CD8-positive, alpha-beta memory T cell (primary cell): ENCODE measurements at places on chromosomes 4 and X.

DNA sequence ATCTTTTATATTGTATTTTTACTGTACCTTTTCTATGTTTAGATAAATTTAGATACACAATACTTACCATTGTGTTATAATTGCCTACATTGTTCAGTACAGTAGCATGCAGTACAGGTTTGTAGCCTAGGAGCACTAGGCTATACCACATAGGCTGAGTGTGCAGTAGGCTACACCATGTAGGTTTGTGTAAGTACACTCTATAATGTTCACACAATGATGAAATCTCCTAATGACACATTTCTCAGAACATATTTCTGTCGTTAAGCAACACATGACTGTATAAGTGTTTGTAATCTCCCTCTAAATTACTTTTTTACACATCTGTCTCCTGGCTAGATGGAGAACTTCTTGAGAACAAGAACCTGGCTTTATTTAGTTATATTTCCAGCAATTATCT is 40.3 kb downstream of the UCHL1 start:
- no peak for DNase-seq

DNA sequence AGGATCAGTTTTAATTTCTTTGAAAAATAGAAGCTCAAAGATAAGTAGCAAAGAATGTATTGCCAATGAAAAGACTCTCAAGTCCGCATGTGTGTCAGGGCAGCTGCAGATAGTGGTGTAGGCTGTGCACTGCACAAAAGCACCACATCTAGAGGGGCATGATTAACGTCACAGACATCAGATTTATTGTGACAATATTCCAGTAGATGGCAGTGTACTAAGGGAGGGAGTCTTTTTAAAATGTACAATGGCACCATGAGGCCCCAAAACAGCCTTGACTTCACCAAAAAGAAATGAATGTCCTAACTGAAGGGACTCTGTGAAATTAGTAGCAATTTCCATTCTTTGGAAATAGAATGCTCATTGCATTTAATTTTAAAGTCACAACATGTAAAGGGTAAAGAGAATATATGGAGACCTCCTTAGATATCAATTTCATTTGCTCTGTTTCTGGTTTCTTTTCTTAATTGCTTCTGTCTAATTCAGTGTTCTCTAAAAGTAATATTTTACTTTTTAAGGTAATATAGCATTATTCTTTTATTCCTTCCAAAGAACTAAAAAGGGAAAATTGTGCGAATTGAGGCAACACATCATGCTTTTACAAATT is 98.4 kb downstream of the ZNF827 start:
- DNase-seq = no peak

GRCh38 chr4:68434836-68435235 is 12.4 kb upstream of the TMPRSS11E start:
- DNase-seq = no peak

DNA sequence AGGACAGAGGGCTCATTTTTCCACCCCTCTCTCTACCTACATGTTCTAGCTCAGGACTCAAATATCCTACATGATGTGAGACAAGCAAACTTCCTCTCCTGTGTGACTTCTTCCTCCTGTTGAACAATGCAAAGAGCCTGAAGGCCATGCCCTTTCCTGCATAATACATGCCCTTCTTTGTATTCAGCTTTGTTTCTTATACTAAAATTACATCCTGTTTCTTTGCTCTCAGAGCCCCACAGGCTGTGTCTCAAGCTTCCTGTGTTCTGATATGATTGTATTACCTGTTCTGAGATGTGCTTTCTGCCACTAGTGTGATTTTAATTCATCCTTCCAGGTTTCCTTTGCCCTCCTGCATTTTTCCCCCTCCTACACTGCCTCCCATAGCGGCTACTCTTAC is 166.4 kb upstream of the AFF2 start:
- DNase-seq = no peak

- no peak for DNase-seq
Measured at GRCh38 chr4:76029300-76029699, 6.0 kb upstream of the CXCL10 start.

DNA sequence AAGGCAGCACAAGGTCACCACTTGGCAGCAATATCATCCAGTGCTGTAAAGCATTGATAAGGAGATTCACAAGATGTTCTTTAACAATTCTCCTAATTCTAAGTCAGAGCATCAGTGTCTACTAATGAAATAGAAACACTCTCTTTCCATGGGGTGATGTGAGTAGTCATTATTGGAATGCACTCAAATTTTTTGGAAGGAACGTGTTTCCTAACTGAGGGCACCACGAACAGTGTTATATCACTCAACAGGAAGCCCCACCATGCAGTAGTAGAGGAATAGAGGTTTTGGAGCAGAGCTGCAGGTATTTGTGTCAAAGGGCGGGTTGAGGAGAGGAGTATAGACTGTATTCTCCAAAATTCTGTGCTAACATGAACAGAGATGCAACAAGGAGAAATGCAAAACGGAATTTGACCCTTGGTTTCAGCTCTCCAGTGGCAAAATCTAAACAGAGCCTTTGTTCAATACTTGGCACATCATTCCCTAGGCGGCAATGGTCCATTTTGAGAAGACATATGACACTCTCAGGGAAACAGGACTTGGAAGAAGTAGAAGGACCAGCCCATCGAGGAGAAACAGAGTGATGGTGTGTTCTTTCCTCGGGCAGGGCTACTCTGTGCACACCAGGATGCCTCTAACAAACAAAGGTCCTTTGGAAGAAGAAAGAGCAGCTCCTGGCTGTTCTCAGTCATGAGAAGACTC is 98.9 kb downstream of the CPEB2 start:
- no peak for DNase-seq

DNA sequence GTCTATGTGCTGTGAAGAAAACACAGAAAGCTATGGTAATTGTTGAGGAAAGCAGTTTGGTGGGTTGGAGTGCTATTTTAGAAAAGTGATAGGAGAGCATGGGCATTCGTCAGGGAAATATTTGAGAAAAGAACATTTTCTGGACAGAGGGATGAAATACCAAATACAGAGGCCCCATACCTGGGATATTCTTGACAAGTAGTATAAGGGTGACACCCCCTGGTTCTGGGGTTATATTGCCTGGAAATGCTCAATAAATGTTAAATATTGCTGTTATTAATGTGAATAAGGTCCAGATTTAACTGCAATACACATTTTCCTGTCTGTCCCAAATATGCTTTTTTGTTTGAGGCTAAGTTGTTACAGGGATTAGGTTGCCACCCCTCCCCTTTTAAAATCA is 42.9 kb downstream of the WWC2 start:
- no peak for DNase-seq
